Esophagus mucosa (tissue), 1 donor: ENCODE measurements at places on chromosomes 12 and 14. TPM values are rescaled to one million over a fixed set of nuclear protein-coding genes. Genes with fewer than 3 reads are reported as not detected.

Gene ITGB7
- total RNA-seq = 7.0 TPM

Gene GALNT16
- 1.00 TPM for total RNA-seq

Gene ACSM4
- total RNA-seq = not detected

Gene SOX5
- 0.48 TPM for total RNA-seq

Gene JAG2
- total RNA-seq = 18.9 TPM
